ENCODE measurements at places on chromosomes 1 and 21.

DNA sequence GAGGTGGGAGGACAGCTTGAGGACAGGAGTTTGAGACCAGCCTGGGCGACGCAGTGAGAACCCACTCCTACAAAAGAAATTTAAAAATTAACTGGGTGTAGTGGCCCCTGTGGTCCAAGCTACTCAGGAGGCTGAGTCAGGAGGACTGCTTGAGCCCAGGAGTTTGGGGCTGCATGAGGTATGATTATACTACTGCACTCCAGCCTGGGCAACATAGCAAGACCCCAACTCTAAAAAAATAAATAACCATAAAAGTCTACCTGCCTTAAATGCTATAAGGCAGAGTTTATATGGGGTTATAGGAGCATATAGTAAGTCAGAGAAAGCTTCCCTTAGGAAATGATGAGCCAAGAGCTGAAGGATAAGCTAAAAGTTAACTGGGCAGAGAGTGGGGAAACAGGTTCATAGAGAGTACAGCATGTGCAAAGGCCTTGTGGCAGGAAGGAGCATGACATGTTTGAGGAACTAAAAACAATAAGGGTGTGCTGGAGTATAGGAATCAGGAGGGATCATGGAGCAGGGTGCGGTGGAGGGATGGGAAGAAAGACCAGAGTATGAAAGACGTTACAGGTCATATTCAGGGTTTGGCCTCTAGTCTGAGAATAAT is 68.3 kb downstream of the ADSS2 start:
- no peak for DNase-seq

GRCh38 chr1:86998727-86999126 is 84.3 kb downstream of the HS2ST1 start:
- no peak for DNase-seq

GRCh38 chr1:54698346-54698745 is 17.3 kb upstream of the TTC4 start:
- no peak for DNase-seq

GRCh38 chr21:35825370-35826353 is 234.7 kb downstream of the SETD4 start:
- no peak for DNase-seq

- no peak for DNase-seq
These were observed 15.9 kb upstream of the MUTYH start for GRCh38 chr1:45356186-45356585.

GRCh38 chr1:234606784-234607108 is 3.2 kb downstream of the IRF2BP2 start:
- no peak for DNase-seq

DNA sequence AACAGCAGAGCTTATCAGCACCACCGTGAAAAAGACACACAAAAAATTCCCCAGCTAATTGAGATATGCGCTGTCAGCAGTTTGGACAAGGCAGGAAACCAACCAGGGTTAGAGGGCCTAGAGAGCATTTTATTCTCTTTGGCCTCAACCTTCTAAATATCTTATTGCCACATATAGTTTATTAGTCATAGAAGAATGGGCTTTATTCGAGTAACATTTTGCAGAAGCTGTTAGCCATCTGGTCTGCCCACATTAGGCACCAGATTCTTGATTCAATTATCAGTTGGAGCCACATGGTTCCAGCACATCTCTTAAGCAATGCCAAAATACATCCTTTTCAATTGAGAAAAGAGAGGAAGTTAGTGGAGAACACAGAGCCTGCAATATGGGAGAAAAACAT is 109.9 kb upstream of the CXADR start:
- no peak for DNase-seq

GRCh38 chr1:84582802-84583587 is 8.8 kb upstream of the CTBS start:
- no peak for DNase-seq

DNA sequence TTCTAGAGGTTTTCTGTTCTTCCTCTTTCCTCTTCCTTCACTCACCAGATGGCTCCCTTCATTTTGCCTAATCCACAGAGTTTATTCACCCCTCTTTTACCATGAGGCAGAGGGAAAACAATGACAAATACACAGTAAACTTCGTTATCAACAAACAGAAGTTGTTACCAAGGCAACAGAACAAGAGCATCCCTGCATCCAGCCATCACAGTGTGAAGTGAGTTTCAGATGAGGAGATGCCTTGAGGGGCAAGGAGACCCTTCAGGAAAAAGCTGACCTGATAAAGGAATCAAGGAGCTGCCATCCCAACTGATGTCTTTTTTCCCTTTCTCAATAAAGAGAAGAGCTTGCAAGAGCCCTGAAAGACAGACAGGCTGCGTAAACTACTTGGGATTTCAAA is 195.3 kb downstream of the BRINP2 start:
- DNase-seq = no peak

GRCh38 chr1:21616372-21616771 is 52.8 kb downstream of the RAP1GAP start:
- no peak for DNase-seq

DNA sequence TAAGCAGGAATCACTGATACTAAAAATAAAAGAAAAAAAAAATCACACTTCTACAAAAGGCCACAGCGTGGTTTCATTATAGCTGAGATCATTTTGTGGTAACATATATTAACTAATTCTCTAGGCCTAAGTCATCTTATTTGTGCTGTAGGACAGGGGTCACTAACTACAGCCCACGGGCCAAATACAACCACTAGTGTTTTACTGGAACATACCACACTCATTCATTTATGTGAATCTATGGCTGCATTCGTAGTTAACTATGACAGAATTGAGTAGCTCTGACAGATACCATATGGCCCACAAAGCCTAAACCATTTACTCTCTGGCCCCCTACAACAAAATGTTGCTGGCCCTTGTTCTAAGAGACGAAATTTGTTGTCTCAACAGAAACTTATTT is 224.4 kb downstream of the VAV3 start:
- no peak for DNase-seq

GRCh38 chr1:8646996-8647395 is 170.4 kb downstream of the RERE start:
- DNase-seq = no peak

DNA sequence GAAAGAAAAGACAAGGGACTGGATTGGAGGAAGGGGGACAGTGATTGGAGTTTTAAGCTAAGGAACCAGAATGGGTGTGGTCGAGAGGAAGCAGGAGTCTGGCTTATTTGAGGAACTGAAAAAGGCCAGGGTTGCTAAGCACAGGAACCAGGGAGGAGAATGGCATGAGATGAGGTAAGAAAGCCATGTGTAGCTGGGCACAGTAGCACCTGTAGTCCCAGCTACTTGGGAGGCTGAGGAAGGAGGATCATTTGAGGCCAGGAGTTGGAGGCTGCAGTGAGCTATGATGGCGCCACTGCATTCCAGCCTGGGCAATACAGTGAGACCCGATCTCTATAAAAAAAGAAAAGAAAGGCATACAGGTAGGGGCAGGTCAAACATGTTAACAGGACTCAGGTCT is 8.1 kb upstream of the KHDRBS1 start:
- DNase-seq = no peak

DNA sequence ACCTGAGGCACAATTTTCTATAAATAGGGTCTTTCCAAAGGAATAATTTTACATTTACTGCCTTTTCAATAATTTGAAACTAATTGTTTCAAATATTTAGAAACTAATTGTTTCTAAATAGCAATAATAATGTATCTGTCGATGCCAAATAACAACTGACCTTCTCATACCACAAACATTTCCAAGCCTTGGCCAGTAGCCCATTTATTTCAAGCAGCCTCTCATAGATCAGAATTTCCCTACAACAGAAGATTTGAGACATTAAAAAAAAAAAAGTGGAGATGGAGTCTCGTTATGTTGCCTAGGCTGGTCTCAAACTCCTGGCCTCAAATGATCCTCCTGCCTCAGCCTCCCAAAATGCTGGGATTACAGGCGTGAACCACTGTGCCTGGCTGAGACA is 2.1 kb upstream of the GFI1 start:
- no peak for DNase-seq

- DNase-seq = no peak
These were observed 19.6 kb downstream of the KCNAB2 start for GRCh38 chr1:6065093-6065858.

DNA sequence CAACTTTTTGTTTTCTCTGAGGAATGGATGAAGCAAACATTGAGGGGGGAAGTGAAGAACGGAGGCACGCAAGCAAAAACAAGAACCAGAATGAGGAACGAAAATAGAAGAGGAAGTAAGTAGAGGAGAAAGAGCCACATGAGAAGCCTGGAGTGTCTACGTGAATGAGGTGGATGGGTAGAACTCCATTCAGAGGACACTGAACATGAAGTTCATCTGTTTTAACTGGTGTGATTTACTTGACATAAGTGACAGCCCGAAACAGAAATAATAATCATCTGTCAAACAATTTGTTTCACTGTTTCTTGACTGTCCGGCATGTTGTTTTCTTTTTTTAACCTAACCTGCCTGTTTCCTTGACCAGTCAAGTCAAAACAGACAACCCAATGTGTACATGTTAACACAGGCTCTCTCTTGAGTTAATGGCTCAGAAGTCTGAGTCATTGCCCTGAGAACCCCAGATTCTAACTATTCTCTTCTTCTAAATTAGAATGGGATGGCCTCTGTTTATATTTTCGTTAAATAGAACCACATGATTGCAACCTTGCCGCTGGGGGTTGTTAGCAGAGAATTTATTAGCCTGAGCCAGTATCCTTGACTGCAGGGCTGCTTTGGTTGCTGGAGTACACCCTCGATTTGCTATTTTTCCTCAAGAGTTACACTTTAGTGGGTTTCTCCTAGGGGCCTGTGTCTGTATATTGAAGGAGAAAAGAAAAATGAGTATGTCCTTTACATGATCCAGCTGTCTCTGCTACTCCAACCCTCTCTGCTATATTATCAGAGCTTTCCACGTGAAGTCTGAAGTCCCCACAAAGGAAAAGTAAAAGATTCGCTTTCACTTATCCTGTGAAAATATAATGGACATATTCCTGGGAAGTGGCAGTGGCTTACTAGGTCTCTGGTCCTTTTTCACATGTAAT is 151.7 kb downstream of the ZC3H11B start:
- DNase-seq = no peak

- DNase-seq = no peak
These were observed 47.4 kb downstream of the ZMYM1 start for GRCh38 chr1:35126546-35126945.

DNA sequence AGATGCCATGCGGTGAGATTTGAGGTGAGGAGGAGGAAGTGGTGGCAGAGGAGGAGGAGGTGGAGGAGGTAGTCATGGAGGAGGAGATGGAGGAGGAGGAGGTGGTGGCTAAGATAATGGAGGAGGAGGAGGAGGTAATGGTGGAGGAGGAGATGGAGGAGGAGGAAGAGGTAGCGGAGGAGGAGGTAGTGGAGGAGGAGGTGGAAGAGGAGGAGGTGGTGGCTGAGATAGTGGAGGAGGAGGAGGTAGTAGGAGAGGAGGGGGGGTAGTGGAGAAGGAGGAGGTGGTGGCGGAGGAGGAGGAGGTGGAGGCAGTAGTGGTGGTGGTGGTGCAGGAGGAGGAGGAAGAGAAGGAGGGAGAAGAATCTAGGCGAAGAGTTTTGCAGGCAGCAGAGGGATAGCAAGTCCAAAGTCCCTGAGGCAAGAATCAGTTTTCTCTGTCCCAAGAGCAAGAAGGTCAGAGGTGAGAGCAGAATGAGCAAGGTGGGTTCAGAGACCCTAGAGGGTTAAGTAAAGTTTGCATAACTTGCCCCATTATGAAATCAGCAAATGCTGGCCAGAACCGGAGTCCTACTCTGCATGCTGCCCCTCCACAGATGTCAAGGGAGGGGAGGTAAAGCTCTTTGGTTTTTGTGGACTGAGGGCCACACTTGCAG is 38.9 kb upstream of the GNPAT start:
- DNase-seq = no peak

GRCh38 chr1:155247667-155248553 is 7.4 kb downstream of the ENTREP3 start:
- no peak for DNase-seq

DNA sequence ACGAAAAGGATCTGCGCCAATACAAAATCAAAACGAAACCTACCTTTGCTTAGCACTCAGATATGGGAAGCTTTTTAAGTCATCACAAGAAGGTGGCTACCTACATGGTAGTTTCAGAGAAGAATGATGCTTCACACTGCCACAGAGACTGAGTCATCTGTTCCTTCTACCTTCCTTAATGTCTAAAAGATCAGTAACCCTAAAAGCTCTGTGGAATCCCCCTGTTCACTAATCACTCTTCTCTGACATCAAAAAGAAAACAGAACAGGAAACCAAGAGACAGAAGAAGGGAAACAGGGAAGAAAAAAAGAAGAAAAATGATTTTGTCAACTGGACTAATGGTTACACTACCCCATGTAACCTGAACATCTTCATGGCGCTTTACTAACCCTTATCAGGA is 177.2 kb downstream of the SMYD3 start:
- DNase-seq = no peak

DNA sequence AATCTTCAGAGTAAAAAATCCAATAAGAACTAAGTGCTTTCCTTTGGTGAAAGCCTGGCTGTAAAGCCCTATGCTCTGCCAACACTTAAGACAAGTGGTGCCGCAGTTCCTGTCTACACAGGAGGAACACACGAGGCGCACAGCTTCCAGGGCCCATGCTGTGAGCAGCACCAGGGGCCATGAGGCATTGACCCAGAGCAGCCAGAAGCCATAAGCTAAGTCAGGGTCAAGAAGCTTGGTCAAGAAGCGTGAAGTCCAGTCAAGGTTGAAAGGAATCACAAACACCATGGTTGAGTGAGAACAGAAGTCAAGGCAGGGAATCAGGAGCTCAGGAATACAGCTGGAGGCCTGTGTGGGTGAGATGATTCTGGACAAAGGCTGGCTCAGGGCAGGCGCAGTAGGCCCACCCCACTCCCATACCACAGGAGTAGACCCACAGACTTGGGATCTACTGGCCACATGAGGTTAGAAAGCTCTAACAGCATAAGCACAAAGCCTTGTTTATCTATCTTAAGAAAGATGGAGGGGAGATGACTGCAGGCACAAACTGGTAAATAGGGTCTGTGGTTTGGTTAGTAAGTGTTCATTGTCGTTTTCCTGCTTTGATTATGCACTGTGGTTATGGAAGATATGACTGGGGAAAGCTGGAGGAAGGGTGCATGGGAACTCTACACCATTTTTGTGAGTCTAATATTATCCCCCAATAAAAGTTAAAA is 42.9 kb upstream of the RCAN3 start:
- no peak for DNase-seq

GRCh38 chr1:246420300-246420699 is 86.8 kb downstream of the SMYD3 start:
- DNase-seq = no peak

GRCh38 chr1:158024737-158025136 is 31.3 kb downstream of the KIRREL1 start:
- no peak for DNase-seq

GRCh38 chr1:229035054-229035747 is 235.7 kb upstream of the RAB4A start:
- no peak for DNase-seq

DNA sequence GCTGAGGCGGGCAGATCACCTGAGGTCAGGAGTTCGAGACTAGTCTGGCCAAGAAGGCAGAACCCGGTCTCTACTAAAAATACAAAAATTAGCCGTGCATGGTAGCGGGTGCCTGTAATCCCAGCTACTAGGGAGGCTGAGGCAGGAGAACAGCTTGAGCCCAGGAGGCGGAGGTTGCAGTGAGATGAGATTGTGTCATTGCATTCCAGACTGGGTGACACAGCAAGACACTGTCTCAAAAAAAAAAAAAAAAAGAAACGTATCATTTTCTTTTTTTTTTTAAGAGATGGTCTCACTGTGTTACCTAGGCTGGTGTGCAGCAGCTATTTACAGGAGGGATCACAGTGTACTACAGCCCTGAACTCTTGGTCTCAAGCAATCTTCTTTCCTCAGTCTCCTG is 47.3 kb downstream of the ITGB3BP start:
- DNase-seq = no peak

All from NCI-H1105 (cell line).